ENCODE measurements at places on chromosomes 3 and 15. TPM values are rescaled to one million over a fixed set of nuclear protein-coding genes. Genes with fewer than 3 reads are reported as not detected.

PPP1R14D gene
- total RNA-seq, result not detected

HRH1 gene
- 21.6 TPM for total RNA-seq

FSTL1 gene
- 1,906 TPM for total RNA-seq

GNAT1 gene
- not detected for total RNA-seq

Measured in smooth muscle cell of the pulmonary artery (primary cell).